CD4-positive, alpha-beta T cell (primary cell): ENCODE measurements at places on chromosomes 5 and 9.

DNA sequence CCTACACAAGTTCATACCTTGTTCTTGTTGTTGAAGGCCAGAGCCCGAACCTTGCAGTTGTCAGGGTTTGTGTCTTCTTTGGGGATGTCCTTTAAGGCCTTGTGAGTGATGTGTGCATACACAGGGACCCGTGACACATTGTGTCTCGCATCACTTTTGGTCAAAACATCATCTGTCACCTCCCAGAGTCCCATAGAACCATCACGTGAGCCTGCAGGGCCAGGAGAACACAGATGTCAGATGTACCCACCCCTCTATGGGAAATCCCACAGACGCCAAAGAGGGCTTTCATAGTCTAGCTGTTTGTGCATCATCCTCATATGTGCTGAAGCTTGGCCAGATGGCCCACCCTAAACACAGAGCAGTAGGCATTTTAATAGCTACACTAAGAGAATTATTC, 28.2 kb downstream of the DCAF12 start:
- H3K36me3 ChIP-seq = peaks cover 71% of the 10 kb centered on the region
- no peak for DNase-seq
- H3K4me1 ChIP-seq = no peaks in the 10 kb centered on the region

- H3K27me3 ChIP-seq = no peaks in the 10 kb centered on the region
- peak overlapping the region; percentile 83 for H3K27ac ChIP-seq
- peaks cover 73% of the 10 kb centered on the region for H3K4me1 ChIP-seq
- DNase-seq = no peak
Observed at GRCh38 chr5:157540707-157541446, 34.7 kb downstream of the ADAM19 start.

DNA sequence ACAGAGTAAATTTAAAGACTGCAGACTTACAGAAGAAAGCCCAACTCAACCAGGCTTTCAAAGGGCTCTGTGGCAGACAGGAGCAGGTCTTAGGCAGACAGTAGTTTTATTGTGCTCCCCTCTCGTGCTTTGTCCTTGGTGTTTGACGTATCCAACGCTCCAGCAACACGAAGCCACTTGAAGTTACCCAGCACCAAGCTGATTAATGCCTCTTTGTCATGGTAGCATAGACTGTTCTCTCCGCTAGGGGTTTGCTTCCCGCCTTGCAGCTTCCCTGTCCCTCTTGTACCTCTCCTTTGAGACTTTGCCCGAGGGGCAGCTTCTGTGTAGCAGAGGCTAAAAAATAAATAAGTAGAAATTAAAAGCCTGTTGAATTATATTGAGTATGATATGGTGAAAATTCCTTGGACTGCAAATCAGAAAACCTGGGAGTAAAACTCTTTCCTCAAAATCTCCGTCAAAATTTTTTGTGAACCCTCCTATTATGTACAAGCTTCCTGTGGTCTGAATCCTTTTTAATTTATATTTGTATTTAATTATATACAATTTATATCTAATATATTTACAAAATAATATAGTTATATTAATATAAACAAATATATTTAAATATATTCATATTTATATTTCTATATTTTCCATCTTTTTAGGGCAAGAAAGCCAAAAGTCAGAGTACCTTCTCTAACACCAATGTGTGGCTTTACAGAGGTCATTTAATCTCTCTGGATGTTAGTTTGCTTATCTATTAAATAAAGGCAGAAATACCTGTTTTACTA, 405.4 kb downstream of the DMAC1 start:
- no peaks in the 10 kb centered on the region for H3K36me3 ChIP-seq
- no peaks in the 10 kb centered on the region for H3K4me1 ChIP-seq
- H3K4me3 ChIP-seq = no peak overlapping the region
- no peaks in the 10 kb centered on the region for H3K27me3 ChIP-seq
- DNase-seq = no peak

DNA sequence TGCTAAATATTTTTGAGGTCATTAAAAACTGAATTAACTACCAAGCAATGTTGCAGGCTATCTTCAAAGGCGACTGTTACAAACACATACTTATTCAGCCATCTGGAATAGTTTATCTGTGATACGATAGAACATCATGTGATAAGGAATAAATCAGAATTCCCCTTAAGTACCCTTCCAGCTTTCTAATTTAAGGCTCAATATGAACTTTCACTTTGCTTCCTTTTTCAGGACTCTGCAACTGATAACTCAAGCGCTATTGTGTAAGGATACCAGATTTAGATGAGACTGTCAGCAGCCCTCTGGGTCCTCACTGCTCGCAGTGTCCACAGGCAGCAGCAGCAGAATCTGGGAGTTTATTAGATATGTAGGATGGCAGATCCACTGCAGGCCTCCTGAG, 416.3 kb downstream of the SPATA31D1 start:
- H3K4me3 ChIP-seq = no peak overlapping the region
- H3K27me3 ChIP-seq = no peaks in the 10 kb centered on the region
- no peak overlapping the region for H3K27ac ChIP-seq
- DNase-seq = no peak
- no peaks in the 10 kb centered on the region for H3K36me3 ChIP-seq

DNA sequence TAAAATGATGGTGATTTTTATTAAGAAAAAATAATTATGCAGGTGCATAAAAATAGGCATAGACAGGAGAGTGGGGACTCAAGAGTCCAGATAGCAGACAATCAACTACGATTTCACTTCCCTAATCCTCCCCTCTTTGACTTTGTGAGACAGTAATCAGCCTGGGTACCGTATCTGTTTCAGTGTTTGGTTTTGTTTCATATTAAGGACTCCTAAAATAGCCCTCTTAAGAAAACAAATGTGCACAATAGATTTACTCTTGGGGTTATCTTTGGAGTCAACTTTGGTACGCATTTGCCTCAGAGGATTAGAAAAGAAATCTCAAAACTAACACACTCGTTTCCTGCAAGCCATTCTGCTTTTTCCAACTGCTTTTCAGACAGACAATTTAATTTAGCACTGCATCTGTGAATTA, 96.3 kb downstream of the ZNF608 start:
- no peak for DNase-seq
- H3K27me3 ChIP-seq = peaks cover 66% of the 10 kb centered on the region
- H3K4me1 ChIP-seq = peaks cover 37% of the 10 kb centered on the region
- no peak overlapping the region for H3K27ac ChIP-seq
- H3K36me3 ChIP-seq = no peaks in the 10 kb centered on the region

DNA sequence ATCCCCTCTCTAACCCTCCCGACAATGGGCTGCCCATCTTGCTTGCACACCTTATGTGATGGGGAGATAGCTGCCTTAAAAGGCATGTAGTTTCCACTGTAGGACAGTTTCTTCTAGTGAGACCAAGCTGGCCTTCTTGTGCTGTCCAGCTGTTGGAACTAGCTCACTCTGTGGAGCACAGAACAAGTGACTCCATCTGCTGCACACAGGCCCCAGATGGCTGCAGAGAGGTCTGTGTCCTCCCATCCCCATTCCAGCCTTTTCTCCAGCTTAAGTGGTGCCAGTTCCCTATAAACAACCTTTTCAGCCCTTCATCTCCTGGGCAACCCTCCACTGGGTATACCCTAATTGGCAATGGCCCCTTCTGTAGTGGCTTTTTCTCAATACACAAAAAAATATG, 18.7 kb upstream of the PSD2 start:
- DNase-seq = no peak
- H3K4me1 ChIP-seq = peaks cover 8% of the 10 kb centered on the region
- no peaks in the 10 kb centered on the region for H3K27me3 ChIP-seq
- H3K4me3 ChIP-seq = no peak overlapping the region
